NCI-H446 treated with DMSO at 0.1 percent for 48 hours (cell line): ENCODE measurements at places on chromosomes 2 and 18.

DNA sequence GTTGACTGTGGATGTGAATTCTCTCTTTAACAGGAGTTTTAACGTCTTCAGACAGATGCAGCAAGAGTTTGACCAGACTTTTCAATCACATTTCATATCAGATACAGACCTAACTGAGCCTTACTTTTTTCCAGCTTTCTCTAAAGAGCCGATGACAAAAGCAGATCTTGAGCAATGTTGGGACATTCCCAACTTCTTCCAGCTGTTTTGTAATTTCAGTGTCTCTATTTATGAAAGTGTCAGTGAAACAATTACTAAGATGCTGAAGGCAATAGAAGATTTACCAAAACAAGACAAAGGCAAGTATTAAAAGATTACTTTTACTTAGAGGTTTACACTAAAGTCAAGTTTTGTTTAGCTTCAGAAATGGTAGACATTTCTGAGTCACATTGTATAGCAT lies 30.2 kb upstream of the TYMS start:
- no peak for DNase-seq

DNA sequence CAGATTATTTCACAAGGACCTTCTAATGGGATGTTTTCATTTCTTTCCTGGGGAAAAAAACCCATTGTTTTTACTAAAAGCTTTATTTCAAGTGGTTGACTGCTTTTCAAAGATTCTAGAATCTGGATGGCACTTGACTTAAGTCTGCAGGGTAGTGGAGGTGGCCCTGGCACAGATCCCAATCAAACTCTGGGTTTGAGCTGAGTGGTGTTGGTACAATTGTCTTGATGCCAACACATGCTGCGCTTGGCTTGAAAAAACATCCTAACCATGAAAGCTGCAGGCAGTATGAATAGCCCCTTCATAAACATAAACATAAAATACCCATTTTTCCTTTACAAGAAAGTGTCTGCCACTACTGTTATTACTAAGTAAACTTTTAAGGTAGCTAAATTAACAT lies 3.6 kb downstream of the PAPOLG start:
- no peak for DNase-seq

DNA sequence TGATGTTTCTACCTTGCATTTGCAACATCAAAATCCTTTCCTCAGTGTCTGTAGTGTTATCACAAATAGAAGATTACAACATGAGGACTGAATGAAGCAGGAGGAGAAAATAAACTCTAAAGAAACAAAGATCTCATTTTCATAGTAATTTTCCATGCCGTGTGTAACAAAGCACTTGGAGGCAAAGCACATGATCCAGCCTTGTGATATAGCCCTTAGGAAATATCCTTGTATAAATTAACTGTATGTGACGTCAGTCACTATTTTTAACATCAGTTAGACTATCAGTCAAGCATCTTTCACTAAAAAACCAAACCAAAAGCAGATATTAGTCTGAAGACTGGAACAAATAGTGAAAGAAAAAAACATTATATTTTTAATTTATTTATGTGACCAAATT lies 492.1 kb upstream of the CNTNAP5 start:
- no peak for DNase-seq

DNA sequence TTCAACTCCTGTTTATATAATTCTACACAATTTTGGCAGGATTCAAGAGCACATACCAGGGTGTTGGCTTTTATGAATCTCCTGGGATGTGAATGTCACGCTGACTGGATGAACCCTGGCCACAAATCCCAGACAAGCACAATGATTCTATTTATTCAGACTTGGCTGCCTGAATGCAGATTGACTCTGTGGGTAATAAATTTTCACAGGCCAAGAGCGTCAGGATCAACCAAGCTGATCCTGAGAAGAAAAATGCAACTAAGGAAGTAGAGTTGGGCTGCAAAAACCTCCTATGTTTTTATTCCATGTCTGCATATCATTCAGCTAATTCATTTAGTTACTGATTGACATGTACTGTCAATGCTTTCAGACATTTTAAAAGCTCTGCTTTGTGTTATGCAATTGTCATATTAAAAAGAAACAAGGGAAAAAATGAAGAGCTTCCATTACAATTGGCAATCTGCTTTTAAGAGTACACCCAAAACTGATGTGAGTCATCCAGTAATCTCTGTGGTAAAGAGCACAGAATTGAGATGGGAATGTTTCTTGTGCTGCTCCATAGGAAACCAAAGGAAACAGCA lies 173.0 kb upstream of the REV1 start:
- peak; percentile 98 for DNase-seq

DNA sequence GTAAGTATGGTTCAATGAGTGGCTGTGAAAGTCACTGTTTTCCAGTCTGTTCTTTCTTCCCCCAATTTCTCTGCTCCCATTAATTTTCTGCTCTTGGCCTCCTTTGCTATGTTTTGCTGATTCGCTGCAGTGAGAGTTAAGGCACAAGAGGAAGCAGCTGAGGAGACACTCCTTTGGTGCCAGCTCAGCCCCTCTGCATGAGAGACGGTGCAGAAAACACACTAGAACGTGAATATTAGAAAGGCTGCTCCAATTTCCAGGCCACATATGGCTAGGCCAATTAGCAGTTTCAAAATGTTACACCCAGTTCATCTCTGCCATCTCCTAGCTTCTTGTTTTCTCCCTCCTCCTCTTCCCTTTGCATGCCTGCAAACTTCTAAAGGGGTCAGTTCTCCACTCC lies 38.9 kb downstream of the AKAIN1 start:
- DNase-seq = no peak

- DNase-seq = no peak
Observed at GRCh38 chr2:235495373-235496238, 1.8 kb downstream of the AGAP1 start.

DNA sequence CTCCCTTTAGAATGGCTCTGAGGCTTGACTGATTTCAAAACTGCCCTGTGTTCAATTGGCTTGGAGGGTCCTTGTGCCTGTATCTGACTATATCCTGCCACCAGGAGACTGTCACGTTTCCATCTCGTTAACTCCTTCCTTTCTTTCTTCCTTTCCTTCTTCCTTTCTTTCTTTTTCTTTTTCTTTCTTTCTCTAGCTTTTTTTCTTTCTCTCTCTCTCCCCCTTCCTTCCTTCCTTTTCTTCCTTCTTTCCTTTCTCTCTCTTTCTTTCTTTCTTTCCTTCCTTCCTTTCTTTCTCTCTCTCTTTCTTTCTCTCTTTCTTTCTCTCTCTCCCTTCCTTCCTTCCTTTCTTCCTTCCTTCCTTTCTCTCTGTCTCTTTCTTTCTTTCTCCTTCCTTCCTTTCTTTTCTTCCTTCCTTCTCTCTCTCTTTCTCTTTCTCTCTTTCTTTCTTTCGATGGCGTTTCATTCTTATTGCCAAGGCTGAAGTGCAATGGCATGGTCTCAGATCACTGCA lies 38.1 kb upstream of the EML6 start:
- no peak for DNase-seq

GRCh38 chr2:201151127-201151981 lies 31.6 kb upstream of the CASP10 start:
- DNase-seq = no peak

GRCh38 chr18:79429785-79430281 lies 34.1 kb downstream of the NFATC1 start:
- DNase-seq = no peak

DNA sequence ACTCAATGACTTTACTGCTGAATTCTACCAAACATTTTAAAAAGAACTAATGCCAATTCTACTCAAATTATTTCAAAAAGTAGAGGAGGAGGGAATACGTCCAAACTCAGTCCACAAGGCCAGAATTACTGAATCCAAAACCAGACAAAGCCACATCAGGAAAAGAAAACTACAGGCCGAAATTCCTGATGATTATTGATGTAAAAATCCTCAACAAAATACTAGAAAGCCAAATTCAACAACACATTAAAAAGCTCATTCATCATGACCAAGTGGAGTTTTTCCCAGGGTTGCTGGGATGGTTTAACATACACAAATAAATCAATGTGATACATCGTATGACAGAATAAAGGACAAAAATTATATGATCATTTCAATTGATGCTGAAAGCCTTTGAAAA lies 103.9 kb upstream of the UBE2E3 start:
- DNase-seq = peak; percentile 75

DNA sequence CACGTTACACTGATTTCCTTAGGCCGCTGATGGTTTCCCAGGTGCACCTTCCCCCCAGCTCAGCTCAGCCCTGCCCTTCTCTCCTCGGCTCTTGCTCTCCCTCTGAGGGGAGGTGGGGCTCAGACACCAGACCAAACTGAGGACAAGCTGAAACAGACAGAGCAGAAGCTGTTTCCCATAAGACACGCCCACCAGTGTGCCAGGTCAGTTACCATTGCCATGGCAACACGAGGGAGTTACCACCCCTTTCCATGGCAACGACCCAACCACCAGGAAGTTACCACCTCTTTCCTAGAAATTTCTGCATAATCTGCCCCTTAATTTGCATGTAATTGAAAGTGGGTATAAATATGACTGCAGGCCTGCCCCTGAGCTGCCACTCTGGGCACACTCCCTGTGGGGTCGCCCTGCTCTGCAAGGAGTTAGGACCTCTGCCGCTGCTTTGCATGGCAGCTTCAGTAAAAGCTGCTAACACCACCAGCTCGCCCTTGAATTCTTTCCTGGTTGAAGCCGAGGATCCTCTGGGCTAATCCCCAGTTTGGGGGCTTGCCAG lies 120.9 kb upstream of the SMIM21 start:
- no peak for DNase-seq

DNA sequence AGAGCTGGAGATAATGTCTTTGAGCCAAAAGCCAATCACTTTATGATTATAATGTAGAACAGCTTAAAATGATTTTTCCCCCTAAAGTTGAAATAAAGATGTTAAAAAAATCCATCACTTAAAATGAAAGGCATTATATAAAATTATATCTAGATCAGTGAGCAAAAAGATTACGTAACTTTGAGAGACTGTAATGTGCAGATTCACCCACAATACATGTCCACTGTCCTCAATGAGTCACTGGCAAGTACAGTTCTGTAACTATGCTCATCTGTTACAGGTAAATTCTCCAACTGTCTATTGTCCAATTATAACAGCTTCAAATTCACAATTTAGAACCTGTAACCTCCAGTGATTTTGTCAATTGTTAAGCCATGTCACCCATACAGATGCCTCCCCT lies 19.0 kb downstream of the FAM161A start:
- no peak for DNase-seq

- DNase-seq = no peak
Observed at GRCh38 chr2:219327719-219328118, 4.8 kb downstream of the RESP18 start.

DNA sequence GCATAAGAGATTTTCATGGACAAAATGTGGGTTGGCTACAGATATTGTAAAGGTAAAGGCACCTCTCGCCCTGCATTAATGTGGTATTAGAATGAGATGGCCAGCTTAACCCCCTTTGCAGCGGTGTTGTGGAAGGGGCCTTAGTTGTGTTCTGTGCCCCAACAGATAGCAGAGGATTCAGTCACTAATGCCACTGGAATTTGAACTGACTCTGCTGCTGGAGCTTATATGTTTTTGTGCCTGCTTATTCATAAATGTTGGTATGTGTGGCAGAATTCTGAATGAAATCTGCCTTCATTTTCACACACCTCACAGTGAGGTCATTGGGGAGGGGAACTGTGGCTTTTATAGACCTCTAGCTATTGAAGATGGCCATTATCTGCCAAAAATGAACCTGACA lies 90.7 kb upstream of the ITGA6 start:
- no peak for DNase-seq

DNA sequence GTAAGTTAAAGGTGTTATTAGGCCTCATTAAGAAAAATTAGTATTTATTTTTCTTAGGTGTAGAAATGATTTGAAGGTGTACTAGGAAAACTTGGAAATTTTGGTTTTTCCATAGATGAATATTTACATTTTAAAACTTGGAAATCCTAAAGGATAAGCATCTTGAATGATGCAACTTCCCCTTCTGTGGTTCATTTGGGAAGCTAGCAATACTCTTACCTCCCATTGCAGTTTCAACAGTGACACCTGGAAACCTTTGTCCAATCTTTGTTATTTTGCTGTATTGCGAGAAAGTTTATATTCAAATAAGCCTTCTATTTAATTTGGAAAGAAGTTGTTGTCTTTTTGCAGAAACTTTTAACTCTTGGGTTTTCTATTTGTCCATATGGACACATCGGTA lies 68.5 kb downstream of the ZEB2 start:
- DNase-seq = no peak

DNA sequence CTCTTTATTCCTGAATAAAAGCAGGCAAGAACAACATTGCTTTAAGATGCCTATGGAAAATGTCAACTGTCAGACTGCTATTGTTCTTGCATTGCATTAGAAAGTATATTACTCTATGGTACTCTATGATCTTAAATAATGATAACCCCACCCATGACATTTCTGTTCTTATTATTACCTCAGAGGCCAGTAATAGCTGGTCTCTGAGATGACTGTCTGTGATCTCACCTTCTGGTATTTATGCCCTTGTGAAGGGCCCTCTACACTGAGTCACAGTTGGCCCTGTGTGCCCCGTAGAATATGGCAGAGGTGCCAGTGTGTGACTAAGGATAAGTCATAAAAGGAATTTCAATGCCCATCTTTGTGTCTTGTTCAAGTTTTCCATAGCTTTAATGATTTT lies 61.0 kb downstream of the SPP2 start:
- DNase-seq = no peak

DNA sequence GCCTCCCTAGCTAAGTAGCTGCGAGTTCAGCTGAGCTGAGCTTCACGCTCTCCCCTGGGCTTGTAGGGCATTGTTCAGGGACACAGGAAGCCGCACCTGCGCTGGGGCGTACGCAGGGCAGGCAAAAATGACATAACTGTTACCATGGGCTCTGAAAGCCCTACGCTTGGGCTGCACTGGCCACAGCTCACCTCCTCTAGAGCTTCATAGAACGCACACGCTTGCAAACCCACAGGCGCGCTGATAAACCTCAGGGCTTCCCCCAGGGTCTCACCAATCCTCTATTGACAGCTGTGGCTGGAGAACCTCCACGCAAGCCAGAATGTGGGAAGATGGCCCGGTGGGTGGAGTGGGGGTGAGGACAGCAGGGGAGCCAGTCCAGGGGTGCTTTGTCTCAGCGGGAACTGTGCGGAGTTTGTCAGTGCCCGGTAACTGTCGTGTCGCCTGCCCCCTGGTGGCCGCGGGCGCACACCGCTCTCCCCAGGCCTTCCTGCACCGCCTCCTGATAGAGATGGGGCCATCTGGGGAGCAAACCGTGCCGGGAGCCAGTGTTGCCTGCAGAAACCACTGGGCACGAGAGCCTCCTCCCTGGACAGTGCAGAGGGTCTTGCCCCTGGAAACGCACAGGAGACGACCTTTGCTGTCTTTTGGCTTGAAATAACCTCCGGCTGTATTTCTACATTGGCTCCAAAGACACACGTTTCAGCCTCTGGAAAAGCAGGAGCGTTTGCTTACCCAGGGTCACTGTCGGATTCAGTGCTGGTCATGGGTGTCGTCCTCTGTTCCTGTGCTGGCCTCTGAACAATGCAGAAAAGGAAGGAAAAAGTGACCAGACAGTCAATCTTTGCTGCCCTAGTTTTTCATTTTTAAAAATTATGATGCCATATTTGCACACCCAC lies 17.0 kb upstream of the CIDEA start:
- no peak for DNase-seq

- DNase-seq = no peak
Observed at GRCh38 chr18:70636991-70637390, 348.1 kb downstream of the SOCS6 start.

- peak; percentile 19 for DNase-seq
Observed at GRCh38 chr2:160952464-160953254, 207.6 kb upstream of the TANK start.
